ENCODE measurements at places on chromosomes 6 and 20. TPM values are rescaled to one million over a fixed set of nuclear protein-coding genes. Genes with fewer than 3 reads are reported as not detected.

Gene LIN28B
- total RNA-seq, result 0.16 TPM

- DNase-seq, result no peak
Observed at GRCh38 chr6:96089173-96089572, 73.4 kb downstream of the FUT9 start.

GRCh38 chr20:17525132-17525531, 6.0 kb downstream of the BFSP1 start:
- no peak for DNase-seq

Gene SEMG1
- total RNA-seq, result not detected

Gene TTI1
- total RNA-seq, result 28.1 TPM

GRCh38 chr20:2820896-2821869, 5.0 kb downstream of the TMEM239 start:
- DNase-seq, result no peak

DNA sequence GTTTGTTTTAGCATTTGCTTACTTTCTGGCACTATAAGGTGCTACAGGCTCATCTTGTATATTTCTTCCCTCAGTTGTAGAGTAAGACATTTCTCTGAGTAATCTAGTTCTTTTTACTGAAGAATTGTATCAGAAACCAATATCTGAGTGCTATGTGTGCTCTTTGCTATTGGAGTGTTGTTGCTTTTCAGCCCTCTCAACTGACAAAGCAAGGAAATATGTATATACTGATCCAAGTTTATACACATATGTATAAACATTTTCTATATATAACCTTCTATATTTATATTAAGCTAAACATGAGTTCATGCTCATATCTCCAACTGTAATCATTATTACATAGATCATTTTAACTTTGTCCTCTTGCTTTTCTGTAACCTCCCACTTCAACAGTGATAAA, 405.7 kb downstream of the RFPL4B start:
- no peak for DNase-seq

DNA sequence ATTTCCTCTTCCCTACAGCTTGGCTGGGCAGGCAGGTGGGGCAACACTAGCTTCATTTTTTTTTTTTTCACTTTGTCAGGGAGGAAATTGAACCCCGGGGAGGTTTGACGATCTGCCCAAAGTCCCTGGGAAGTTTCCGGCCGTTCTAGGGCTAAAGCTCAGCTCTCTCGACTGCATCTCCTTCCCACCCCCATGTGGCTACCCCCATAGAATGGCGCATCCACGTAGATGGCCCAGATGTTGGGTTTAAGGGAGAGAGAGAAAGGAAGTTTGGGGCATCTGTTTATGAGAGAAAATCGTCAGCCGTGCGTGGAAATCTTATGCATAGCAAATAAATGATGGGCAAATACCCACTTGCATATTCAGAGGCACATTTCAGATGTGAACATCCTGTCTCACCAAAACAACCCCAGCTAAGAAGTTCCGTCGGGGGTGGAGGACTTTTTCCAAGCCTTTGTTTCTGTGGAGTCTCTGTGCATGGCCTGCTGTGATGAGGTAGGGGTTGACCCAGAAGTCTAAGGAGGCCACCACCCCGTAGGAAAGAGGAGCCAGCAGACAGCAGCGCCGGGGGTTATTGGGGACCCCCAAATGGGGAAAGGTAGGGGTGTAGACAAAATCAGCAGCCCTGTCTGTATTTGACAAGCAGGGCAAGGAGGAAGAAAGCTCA, 40.5 kb upstream of the ZNF831 start:
- no peak for DNase-seq

DNA sequence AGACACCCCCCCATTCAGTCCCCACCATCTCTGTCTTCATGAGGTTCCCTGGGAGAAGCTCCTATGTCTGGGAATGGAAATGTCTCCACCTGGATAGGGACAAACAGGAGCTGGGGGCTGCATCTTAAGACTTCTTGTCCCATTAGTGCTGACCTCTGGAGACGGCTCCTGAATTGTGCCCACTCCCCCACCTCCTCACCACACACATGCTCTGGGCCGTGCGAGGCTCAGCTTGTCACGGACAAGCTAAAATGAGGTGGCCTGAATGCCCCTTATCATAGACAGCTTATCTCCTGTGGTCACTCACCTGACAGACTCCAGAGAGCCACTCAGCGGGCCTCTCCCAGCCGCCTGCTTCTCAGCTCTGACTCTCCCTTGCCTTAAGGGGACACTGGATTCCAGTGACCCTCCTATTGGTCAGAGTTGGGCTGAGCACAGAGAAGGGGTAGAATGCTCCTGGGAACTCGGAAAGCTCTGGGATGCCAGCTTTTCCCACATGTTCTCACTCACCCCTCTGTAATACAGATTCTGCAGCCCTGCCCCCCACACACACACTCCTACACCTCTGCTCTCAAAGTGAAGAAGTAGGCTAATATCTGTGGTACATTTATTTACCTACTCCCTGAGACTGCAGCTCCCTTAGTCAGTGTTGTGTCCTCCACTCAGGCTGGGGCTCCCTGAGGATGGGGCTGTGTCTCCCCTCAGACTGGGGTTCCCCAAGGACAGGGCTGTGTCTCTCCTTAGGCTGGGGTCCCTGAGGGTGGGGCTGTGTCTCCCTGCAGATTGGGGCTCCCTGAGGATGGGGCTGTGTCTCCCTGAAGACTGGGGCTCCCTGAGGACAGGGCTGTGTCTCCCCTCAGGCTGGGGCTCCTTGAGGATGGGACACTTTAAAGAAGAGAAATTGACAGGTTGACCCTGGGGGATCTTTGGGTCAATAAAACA, 167.5 kb downstream of the VEGFA start:
- DNase-seq, result no peak

GRCh38 chr20:44765091-44765490, 19.4 kb downstream of the KCNK15 start:
- no peak for DNase-seq

Gene COL11A2
- 0.94 TPM for total RNA-seq

Gene BTBD3
- total RNA-seq, result 46.5 TPM

Gene DCBLD1
- 15.3 TPM for total RNA-seq

GRCh38 chr6:28884423-28885131, 39.2 kb downstream of the TRIM27 start:
- DNase-seq, result no peak

DNA sequence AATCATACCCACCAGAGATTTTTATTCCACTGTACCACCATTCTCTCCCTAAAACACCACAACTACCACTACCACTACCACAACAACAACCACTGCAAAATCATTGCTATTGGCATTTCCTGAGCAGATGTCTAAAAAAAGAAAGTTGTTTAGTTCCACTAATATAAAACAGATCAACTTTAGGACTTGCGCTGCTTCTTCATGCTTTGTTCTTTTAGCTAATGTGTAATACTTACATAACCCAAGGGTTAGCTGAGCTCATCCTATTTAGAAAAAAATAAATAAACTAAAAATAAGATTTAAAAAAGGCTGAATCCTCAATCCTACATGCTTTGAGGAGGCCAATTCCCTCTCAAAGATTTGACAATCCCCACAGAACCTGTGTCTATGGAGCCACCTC, 11.4 kb downstream of the IYD start:
- no peak for DNase-seq

- no peak for DNase-seq
Observed at GRCh38 chr20:6700563-6701329, 66.7 kb upstream of the BMP2 start.

Gene C20orf141
- total RNA-seq, result not detected

DNA sequence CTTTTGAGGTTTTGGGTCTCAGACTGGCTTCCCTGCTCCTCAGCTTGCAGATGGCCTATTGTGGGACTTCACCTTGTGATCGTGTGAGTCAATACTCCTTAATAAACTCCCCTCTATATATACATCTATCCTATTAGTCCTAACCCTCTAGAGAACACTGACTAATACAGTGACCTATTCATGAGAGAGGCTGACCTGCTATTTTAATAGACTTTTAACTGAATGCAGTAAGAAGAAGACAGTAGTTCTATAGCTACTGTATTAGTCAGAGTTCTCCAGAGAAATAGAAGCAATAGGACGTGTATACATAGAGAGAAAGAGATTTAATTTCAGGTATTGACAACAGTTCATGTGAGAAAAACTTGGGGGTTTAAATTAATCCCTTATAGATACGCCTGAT, 53.3 kb upstream of the SMLR1 start:
- no peak for DNase-seq

Gene PPP1R16B
- total RNA-seq, result 12.9 TPM

- no peak for DNase-seq
Observed at GRCh38 chr6:111027219-111027618, 45.4 kb downstream of the RPF2 start.

Gene IBTK
- 105 TPM for total RNA-seq
